ENCODE measurements at places on chromosomes 4 and X.

DNA sequence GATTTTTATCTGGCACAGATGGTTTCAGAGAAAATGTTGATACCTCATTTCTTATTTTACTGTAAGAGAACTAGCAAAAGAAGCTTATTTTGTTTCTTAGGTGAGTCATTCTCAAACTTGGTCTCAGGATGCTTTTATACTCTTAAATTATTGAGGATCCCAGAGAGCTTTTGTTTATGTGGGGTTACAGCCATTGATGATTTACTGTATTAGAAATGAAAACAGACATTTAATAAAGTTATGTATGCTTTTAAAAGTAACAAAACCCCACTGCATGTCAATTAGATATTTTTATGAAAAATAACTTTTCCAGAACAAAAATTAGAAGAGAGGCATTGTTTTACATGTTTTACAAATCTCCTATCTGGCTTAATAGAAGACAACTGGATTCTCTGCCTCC, 12.1 kb downstream of the USP9X start:
- no peak for DNase-seq

GRCh38 chr4:139674875-139675550, 9.4 kb downstream of the MGST2 start:
- no peak for DNase-seq

- no peak for DNase-seq
These were observed 227.6 kb downstream of the NR3C2 start for GRCh38 chr4:148214529-148215166.

DNA sequence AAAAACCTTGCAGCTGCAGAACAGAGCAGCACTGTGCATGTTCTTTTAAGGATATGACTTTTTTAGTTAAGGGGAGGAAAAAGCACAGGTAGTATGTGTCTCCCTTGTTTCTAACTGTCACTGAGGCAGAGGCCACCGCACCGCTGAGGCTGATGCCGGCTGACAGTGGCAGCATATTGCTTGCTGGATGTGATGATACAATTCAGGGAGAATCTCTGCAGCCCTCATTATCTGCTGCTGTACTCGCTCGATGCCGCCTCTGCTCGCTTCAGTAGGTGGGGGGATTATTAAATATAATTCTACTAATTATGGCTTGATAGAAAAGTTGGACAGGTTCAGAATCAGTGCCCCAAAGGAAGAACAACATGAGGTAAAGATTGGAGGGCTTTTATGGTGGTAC, 378.8 kb upstream of the NOCT start:
- no peak for DNase-seq

DNA sequence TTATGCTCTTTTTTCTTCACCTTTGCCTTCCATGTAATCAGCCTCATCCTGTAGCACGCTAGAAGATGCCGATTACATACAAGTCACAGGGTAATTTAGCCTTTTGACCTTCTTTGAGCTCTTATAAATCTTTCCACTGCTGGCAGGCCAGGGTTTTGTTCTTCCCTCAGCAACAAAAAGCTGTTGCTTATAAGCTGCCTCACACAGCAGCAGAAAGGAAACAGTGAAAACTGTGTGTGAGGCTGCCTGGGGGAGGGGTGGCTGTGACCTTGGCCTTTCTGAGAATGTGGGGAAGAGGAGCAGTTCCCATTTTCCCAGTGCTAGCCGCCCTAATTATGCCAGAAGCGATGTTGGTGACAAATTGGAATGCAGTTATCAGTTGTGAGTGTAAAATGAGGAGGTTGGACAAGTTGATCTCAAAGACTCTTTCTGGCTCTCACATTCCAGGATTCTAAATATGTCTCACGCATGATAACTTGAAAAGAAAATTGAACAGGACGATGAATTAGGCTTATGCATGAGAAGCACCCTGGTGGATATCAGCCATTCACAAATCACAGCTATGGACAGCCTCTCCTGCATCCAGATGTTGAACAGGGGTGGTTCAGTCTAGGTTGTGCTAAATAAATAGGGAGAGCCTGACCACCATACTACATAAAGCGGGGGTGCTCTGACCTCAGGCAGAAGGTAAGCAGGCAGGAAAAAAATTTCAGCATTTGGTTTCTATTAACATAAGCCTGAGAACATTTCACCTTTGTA, 25.7 kb downstream of the SLITRK2 start:
- no peak for DNase-seq

- DNase-seq: no peak
These were observed 87.8 kb downstream of the FIP1L1 start for GRCh38 chr4:53465281-53465680.

DNA sequence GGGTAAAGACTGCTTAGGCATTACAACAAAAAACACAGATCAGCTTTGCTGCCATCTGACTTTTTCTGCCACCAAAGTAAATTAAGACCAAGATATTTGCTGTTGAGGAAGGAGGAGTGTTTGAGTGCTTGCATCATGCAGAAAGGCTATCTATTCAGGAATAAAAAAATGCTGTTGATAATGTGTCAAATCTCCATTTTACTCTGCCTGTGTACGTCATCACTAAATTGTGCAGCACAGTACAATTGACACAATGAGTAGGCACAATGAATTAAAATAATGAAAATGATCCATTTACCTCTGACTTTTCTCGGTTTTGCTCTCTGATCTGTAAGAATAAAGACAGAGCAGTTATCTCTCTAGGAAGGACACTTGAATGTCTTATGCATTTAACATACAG, 56.3 kb downstream of the NKX6-1 start:
- no peak for DNase-seq

- DNase-seq: no peak
These were observed 101.3 kb downstream of the TSPAN7 start for GRCh38 chrX:38662640-38663039.

DNA sequence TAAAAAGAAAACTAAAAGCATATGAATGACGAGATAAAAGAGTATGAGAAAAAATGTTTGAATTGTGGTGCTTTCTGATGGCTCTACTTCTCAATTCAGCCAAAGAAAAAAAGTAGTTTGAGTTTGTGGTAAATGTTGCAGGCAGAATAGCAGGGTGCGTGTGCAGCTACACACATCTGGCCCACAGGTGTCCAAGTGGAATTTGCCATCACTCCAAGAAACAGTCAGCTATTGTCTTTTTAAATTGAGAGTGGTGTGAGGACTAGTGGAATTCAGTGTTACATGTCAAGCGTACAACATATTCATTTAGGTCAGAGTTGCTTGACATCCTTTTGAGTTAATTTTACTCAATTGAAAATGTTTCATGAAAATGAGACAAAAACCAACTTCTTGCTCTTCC, 424.8 kb upstream of the MAD2L1 start:
- no peak for DNase-seq

DNA sequence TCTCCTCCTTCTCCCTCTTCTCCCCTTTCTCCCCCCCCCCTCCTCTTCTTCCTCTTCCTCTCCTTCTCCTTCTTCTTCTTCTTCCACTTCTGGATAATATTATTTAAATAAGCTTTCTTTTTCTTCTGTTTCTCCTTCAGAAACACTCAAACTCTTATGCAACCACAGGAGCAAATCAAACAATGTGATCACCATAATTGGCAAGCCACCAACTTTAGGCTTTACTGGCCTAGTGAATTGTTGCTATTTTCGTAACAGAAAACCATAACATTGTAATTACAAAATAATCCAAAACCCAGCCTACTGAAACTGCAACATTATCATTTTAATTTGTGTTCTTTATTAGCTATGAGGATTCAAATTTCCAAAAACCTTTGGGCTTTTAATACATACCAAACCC, 14.3 kb downstream of the DCAF8L1 start:
- DNase-seq: no peak

- DNase-seq: no peak
These were observed 9.9 kb downstream of the PHEX start for GRCh38 chrX:22041907-22042530.

- DNase-seq: no peak
These were observed 109.9 kb upstream of the BCOR start for GRCh38 chrX:40207626-40208025.

DNA sequence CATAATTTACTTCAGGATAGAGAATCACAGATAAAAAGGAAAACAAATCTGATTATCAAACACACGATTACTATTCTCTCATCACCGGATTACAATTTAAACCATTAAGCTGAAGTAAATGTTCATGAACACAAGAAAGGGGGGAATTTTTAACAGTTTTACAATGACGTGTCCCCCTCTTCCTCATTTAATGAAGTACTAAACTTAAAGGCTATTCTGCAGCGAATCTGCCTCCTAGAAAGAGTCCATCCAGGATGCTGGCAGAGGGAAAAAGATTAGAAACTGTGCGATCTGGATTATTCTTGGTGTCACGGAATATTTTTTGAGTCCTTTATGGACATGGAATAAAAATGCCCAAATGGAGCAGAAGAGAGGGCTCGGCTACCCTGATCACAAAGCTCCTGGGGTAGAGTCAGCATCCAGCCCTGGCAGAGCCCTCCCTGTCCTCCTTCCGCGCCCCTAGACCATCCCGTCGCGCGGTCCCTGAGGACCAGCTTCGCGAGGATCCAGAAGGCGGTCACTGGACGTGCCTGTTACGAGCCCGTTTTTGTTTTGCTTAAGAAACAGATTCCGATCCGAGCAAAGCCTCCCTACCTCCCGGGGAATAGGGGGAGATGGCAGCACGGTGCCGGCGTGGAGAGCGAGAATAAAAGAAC, 1.2 kb downstream of the ELF2 start:
- no peak for DNase-seq

DNA sequence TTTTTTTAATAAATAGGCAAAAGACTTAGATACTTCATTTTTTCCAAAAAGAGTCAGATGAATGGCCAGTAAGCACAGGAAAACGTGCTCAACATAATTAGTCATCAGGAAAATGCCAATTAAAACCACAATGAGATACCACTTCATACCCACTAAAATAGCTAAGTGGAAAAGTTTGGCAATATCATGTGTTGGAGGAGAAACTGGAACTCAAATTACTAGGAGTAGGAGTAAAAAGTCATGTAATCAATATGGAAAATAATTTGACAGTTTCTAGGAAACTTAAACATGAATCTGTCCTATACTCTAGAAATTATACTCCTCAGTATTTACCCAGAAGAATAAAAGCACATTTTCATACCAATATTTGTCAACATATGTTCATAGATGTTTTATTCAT, 449.8 kb downstream of the INPP4B start:
- DNase-seq: no peak

- no peak for DNase-seq
These were observed 42.8 kb downstream of the TENM3 start for GRCh38 chr4:182286035-182286434.

- DNase-seq: no peak
These were observed 70.1 kb upstream of the TMLHE start for GRCh38 chrX:155682834-155683233.

DNA sequence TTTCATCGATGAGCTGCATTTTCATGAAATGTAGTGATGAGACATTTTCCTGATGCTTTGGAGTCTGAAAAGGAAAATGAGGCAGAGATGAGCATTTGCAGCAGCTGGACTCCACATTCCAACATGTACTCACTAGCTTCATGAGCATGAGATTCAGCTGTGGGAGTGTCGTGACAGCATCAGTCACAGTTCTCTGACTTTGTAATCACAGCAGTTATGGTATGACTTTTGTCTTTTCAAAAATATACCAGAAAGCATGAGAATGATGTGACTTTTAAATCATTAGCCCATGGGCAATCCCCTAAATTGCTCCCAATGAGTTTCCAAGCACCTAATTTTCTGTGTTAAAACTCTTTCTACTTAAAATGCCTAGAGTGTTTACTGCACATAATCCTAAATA, 18.3 kb upstream of the MSL3 start:
- DNase-seq: no peak

- no peak for DNase-seq
These were observed 118.4 kb downstream of the KLHL13 start for GRCh38 chrX:117998171-117998570.

DNA sequence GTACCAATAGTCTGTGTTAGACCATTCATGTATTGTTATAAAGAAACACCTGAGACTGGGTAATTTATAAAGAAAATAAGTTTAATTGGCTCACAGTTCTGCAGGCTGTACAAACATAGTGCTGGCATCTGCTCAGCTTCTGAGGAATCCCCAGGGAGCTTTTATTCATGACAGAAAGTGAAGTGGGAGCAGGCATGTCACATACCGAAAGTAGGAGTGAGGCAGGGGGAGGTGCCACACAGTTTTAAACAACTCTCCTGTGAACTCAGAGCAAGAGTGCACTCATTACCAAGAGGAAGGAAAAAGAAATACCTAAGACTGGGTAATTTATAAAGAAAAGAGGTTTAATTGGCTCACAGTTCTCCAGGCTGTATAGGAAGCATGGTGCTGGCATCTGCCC, 591.2 kb downstream of the PPP4R3C start:
- no peak for DNase-seq

DNA sequence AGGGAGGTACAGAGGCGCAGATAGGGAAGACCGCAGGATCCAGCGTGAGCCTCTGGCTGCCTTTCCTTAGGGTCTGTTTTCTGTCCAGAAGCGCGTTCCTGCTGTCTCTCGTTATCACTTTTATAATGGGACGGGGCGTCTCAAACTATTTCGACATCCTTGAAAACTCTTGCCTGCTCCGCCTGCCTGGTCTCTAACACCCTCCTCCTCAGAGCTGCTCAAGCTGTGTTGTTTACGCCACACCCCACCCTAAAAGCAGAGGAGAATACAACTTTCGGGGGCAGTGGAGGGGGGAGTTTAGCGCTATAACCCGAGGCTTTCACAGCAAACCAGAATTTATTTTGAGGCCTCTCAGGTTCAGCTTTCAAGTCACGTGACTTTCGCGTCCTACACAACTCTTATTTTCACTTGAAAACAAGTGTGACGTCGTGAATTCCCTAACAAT, 646 bp upstream of the FAM3A start:
- no peak for DNase-seq

- DNase-seq: no peak
These were observed 68.0 kb upstream of the ATXN3L start for GRCh38 chrX:13387666-13388494.

DNA sequence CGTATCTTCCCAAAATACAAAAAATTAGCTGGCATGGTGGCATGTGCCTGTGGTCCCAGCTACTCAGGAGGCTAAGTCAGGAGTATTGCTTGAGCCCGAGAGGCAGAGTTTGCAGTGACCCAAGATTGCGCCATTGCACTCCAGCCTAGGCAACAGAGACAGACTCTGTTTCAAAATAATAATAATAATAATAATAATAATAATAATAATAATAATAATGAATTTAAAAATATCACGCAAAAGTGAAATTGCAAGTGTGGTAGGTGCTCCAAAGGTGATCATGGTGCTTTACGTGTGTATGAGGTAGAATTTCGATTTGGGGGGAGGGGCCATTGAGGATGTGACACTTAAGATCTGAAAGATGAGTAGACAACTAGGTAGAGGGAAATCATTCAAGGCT, 4.9 kb upstream of the HPSE start:
- DNase-seq: no peak

- no peak for DNase-seq
These were observed 135.0 kb upstream of the TENT5D start for GRCh38 chrX:80285131-80285773.

- no peak for DNase-seq
These were observed 181.6 kb upstream of the LEF1 start for GRCh38 chr4:108350332-108350731.
